ENCODE measurements at places on chromosomes 13 and 19.

DNA sequence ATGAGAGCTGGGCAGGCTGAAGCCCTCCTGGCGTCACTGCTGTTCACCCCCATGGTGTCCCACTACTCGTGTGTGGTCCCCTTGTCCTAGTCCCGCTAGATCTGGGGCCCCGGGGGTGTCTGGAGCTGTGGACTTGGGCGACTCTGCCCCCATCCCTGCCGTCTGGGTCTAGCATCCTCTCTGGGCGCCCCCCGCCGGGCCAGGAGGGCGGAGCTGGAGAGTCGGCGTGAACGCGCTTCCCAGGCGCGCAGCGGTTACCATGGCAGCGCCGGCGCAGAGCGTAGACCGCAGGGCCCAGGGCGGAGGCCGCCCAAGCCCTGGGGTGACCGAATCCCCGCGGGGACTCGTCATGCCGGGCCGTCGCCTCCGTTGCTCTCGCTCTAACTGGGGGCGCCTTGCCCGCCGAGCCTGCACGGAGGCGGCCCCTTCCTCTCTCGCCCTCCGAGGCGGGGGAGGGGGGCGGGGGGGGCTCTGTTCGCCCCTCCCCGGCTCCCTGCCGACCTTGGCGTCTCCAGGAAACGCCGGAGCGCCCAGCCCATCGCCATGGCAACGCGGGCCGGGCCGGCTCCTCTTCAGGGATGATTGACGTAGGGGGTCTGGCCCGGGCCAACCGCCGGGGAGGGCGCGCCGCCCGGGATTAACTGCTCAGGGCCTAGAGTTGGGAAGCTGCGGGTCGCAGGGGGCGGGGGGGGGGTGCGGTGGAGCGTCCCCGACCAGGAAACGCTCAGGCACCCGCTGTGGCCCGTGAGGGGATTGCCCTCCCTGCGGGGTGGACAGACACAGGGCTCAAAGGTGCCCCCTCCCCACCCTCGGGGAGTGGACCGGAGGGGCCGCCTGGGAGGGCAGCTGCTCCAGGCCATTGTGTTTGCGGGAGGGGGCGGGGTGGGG is 8.9 kb downstream of the ISYNA1 start:
- DNase-seq: peak; percentile 82

- DNase-seq: no peak
These were observed 70.5 kb downstream of the ZNF568 start for GRCh38 chr19:36986601-36987000.

GRCh38 chr13:55654243-55654642 is 1486.5 kb upstream of the PRR20A start:
- no peak for DNase-seq

- no peak for DNase-seq
These were observed 98.9 kb upstream of the SIAH3 start for GRCh38 chr13:45950386-45951000.

DNA sequence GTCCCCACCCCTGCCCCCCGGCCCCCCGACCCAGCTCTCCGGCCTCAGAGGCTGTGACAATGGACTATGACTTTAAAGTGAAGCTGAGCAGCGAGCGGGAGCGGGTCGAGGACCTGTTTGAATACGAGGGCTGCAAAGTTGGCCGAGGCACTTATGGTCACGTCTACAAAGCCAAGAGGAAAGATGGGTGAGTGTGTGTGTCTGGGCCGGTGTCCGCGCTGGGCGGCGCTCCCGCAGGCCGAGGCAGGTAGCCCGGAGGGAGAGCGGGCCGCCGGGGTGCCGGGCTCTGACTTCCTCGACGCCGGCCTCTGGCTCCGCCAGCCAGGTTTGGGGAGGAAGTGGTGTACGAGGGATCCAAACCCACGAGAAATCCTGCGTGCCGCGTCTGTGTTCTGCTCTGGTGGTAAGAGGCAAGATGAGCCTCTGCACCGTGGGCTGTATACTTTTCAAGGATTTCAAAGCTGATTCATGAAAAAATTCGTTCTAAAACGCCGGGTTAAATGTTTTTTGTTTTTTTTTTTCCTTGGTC is 718 bp downstream of the CDK8 start:
- peak; percentile 11 for DNase-seq

DNA sequence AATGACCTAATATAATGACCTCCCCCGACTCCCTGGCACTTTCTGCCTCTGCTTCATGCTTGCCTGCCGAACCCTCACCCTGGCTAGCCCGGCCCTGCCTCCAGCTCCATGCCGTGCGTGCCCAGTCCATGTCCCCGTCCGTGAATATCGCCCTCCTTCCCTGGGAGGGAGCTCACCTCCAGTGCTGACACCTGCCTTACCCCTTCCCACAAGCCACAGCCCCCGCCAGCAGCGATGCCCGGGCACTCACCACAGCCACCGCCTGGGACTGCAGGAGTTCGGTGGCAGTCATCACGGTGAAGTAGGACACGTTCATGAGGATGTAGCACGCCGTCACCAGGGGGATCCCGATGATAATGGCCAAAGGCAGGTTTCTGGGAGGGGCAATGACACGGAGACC is 10.0 kb downstream of the SLC7A9 start:
- DNase-seq: no peak

DNA sequence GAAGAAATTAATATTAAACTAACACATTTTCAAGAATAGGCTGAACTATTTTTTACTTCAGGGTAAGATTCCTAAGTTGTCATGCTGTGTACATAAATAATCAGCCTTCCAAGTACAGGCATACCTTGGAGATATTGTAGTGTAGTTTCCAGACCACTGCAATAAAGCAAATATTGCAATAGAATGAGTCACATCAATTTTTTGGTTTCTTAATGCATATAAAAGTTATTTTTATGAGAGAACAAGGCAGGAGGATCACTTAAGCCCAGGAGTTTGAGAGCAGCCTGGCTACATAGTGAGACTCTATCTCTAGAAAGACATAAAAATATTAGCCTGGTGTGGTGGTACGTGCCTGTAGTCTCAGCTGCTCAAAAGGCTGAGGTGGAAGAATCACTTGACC is 511.5 kb downstream of the UQCRFS1 start:
- DNase-seq: no peak

GRCh38 chr19:39409208-39410016 is 2.8 kb downstream of the ZFP36 start:
- peak; percentile 36 for DNase-seq

DNA sequence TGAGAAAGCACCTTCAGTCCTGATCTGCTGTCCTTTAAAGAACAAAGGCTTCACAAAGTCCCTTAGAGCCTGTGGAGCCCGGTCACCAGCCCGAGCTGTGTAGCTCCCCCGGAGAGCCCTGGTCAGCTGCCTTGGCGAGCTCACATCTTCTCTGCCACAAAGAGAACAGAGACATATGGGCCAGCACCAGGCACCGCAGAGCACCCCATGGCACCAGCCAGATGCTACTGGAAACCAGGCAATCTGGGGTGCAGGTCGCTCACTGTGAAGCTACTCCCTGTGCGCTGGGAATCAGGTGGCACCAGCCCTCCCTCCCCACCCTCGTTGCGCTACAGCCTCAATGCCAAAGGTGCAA is 44.3 kb upstream of the F7 start:
- no peak for DNase-seq

- DNase-seq: no peak
These were observed 3.9 kb upstream of the LRRC63 start for GRCh38 chr13:46207828-46208227.

GRCh38 chr13:21338639-21339278 is 120.3 kb downstream of the ZDHHC20 start:
- no peak for DNase-seq

DNA sequence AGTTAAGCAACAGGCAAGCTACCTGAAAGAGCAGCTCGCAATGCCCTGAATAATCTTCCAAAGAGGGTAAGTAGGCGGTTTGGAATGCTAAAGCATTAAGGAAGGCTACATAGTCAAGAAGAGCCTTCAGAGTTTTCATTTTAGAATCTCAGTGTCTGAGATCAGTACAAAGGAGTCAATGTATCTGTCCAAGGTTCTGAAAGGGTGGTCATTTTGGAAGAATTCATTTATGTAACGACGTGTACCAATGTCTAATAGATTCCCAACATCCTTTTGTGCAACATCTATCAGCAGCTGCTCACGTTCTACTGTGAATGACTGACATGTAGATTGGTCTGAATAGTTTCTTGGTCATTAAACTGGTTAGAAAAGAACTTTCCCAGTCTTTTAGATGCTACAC is 15.2 kb downstream of the ZNF665 start:
- no peak for DNase-seq

DNA sequence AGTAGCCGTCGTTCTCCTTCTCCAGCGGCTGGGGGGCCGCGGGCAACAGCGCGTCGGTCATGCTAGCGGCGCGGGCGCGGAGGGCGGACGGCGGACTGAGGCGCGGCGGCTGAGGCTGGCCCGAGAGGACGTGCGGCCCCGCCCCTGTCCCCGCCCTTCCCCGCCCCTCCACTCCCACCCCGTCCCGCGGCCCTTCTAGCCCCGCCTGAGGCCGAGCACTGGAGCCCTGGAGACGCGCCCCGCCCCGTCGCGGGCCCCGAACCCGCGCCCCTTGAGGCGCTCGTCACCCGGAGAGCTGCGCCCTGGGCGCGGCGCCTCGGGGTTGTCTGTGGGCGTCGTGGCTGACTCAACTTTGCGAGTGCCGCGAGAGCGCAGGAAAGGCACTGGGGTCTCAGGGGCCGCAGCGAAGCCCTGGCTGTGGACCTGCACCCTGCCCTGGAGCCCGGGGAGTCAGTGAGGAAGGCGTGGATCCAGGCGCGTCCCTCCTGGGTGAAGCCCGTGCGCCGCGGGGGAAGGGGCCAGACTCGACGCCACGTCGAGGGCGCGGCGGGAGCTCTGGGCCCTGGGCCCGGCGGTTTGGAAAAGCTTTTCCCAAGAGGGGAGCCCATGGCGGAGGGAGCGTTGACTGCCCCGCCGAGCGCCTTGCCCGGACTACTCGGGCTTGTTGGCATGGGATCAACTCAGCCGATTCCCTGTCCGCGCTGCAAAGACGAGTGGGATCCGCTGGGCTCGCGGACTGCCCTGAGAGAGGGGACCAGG is at the start of gene RHPN2:
Gene RHPN2 (minus strand): TSS at position 97 of the 759 bp plus-strand sequence. CDS start 36 bp downstream, at position 61.
- no peak for DNase-seq

GRCh38 chr13:39406688-39407087 is 196.3 kb downstream of the LHFPL6 start:
- DNase-seq: no peak

GRCh38 chr13:111558700-111559088 is 238.3 kb downstream of the TEX29 start:
- no peak for DNase-seq

DNA sequence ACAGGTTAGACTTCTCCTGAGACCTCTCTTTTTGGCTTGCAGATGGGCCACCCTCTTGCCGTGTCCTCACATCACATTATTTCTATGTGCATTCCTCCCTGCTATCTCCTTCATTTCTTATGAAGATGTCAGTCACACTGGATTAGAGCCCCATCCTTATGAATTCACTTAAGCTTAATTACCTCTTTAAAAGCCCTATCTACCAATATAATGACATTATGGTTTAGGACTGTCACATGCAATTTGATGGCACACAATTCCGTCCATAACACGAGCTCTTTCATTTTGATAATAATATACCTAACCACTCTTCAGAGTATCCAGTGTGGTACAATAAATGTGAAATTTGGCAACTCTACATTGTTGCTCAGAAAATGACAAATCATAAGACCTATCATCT is 1037.3 kb downstream of the DIAPH3 start:
- DNase-seq: no peak

DNA sequence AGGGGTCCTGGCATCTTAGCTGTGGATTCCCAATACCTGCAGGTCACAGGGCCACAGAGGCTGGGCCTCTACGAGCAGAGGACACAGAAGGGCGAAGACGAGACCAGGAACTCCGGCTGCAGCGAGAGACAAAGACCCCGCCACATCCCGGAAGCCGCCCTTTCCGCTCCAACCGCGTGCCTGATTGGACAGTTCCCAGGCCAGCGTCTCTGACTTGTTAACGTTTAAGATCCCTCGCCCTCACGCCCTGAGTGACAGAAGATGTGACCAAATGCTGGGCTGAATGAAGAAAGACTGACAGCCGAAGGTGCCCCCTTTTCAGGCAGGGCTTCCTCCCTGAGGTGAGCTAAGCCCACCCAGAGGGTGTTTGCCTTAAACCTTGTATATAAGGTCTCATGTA is at the start of gene ZNF98:
Gene ZNF98 (minus strand): TSS at position 136 of the 400 bp plus-strand sequence. CDS start 122 bp downstream, at position 14.
- no peak for DNase-seq

DNA sequence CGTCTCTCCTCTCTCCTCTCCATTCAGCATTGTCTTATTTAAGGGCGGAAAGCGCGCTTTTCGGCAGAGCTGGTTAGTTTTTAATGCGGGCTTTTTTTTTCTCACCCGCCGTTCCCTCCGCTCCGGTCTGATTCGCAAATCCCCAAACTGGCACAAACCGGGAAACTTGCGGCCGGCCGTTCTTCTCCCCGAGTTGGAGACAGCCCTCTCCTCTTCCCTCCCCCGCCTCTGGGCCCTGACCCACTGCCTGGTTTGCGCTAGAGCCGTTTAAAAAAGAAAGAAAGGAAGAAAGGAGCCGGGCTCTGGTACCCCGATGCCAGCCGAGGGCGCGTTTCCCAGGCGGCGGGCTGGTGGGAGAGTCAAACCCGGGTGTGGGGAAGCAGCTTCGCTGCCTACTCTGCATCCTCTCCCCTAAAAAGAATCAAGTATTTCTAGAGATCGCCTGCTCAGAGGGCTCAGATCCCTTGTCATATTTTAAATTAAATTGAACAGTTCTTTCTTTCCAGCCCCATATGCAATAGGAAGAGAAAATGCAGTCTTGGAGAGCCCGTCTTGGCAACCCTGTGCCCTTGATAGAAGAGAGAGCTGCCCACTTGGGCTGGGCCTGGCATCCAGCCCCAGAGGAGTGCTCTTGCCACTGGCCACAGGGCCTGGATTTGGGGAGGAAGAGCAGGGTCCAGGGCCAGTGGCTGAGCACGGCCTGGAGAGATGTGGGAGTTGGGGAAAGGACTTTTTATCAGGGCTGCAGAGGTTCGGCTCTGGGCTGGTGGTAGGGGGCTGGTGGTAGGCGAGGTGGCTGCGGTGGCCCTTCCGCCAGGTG is 19.0 kb downstream of the NFIX start:
- DNase-seq: no peak

- no peak for DNase-seq
These were observed 1128.9 kb downstream of the EFNB2 start for GRCh38 chr13:105406551-105406950.

DNA sequence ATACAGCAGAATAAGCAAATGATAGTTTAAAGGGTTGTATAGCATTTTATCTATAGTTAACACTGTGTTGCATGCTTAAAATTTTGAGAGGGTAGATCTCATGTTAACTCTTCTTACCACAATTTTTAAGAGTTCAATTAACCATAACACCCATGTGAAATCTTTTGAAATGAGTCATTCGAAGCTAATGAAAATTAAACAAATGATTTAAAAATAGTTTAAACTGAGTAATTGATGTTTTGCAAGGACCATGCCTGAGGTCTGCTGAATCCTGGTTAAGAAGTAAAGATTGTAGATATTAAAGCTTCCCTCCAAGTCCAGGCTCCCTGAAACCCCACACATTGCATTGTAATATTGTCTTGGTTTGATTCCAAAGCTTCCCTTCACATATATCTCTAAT is 176.7 kb upstream of the RNF113B start:
- no peak for DNase-seq

DNA sequence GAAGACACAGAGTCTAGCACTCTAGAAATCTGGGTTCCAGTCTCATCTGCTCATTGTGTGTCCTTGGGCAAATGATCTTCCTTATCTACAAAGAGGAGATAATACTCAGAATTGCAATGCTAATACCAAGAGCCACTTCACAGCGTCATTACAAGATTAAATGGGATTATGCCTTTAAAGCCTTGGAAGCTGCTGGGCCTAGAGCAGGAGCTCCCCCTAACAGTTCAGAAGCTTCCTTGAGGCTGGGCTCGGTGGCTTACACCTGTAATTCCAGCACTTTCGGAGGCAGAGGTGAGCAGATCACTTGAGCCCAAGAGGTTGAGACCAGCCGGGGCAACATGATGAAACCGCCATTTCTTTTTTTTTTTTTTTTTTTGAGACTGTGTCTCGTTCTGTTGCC is 27.6 kb downstream of the AP2S1 start:
- no peak for DNase-seq
